ENCODE measurements at places on chromosomes 6 and 20.

DNA sequence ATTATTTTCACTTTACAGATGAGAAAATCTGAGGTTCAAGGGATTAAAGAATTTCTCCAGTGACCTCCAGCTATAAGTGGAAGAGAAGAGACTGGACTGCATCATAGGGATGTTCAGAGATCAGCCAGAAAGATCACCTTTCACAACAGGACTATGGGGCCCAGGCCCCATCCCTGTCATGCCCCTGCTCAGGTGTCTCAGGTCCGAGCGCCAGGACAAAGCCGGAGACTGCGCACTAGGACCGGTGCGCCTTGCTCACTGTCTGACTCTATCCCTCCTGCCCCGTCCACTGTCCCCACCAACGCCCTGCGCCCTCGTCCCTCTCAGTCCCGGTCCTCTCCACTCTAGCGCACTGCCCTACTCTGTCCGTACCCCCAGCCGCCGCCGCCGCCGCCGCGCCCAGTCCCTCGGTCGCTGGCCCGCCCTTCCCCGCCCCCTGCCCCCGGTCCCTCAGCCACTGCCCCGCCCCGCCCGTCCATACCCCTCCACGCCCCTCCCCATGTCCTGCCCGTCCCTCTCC lies 521 bp upstream of the RAD21L1 start:
- DNase-seq = no peak

GRCh38 chr20:32764005-32764960 lies 2.1 kb downstream of the DNMT3B start:
- no peak for DNase-seq

GRCh38 chr20:47205577-47206123 lies 150.8 kb downstream of the ZMYND8 start:
- DNase-seq = peak; percentile 81

DNA sequence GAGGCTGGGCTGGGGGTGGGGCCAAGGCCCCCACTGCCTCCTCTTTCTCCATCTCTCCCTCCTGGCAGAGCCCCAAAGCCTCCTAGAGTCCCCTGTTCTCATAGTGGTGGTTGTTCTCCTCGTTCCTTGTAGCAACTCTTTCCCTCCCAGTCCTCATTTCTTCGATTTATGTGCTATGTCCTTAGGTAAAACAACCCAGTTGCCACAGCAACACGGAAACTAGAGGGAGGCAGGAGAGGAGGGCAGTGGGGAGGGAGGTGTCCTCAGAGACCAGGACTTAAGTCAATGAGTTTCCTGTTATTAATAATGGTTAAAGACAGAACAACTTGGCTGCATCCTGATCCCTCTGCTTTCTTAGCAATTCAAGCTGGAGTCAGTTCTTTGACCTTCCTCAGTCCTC lies 161.0 kb downstream of the INSM1 start:
- no peak for DNase-seq

- DNase-seq = no peak
Observed at GRCh38 chr20:63497138-63497945, 1.5 kb downstream of the EEF1A2 start.

- DNase-seq = peak; percentile 80
Observed at GRCh38 chr20:51389543-51390264, 152.8 kb downstream of the NFATC2 start.

DNA sequence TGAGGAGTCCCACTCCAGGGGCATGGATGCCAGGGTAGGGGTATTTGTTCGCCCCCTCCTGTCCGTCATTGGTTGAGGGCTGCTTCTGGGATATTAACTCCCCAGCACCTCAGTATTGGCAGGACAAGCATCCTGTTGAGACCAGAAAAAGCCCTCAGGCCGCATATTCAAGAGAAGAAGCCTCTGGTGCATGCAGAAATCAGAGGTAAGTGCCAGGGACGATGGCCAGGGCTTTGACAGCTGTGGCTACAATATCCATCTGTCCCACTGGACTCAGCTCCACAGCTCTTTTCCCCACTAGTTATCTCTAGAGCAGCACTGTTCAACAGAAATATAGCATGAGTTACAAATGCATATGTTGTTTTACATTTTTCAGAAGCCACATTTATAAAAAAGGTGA lies 651.3 kb downstream of the KIF16B start:
- DNase-seq = no peak

- no peak for DNase-seq
Observed at GRCh38 chr6:2733324-2733723, 17.4 kb downstream of the MYLK4 start.

- DNase-seq = no peak
Observed at GRCh38 chr6:149211046-149211571, 106.4 kb upstream of the TAB2 start.

- no peak for DNase-seq
Observed at GRCh38 chr6:14423330-14423729, 305.8 kb downstream of the CD83 start.

- no peak for DNase-seq
Observed at GRCh38 chr6:88565836-88566235, 397.6 kb downstream of the RNGTT start.

GRCh38 chr20:18430172-18430826 lies 36.5 kb downstream of the DZANK1 start:
- DNase-seq = no peak

All from NCI-H345 (cell line).